ENCODE measurements at places on chromosomes 5 and 9. TPM values are rescaled to one million over a fixed set of nuclear protein-coding genes. Genes with fewer than 3 reads are reported as not detected.

- H3K4me1 ChIP-seq: no peaks in the 10 kb centered on the region
- H3K36me3 ChIP-seq: no peaks in the 10 kb centered on the region
- H3K27ac ChIP-seq: no peak overlapping the region
Observed at GRCh38 chr9:69633716-69634115, 38.5 kb downstream of the APBA1 start.

DNA sequence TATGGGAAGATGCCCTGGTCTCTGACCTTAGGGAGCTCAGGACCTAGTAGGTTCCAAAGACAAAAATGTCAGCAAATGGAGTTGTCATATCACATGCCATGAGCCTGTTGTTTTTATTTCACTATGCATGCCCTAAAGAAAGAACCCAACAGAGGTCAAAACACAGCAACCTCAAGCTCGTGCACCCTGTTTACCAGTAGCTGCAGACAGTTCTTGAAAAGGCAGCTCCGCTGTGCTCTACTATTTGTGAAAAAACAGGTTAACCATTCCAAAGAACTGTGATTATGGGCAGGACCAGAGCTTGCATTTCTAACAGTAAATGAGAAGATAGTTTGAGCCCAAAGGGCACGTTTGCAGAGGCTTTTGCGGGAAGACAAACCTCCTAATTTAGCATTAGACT is 22.8 kb downstream of the ITK start:
- peaks cover 88% of the 10 kb centered on the region for H3K4me1 ChIP-seq
- H3K27ac ChIP-seq: peak overlapping the region; percentile 68
- H3K27me3 ChIP-seq: no peaks in the 10 kb centered on the region
- peak overlapping the region; percentile 23 for H3K4me3 ChIP-seq
- H3K36me3 ChIP-seq: peaks cover 92% of the 10 kb centered on the region

DNA sequence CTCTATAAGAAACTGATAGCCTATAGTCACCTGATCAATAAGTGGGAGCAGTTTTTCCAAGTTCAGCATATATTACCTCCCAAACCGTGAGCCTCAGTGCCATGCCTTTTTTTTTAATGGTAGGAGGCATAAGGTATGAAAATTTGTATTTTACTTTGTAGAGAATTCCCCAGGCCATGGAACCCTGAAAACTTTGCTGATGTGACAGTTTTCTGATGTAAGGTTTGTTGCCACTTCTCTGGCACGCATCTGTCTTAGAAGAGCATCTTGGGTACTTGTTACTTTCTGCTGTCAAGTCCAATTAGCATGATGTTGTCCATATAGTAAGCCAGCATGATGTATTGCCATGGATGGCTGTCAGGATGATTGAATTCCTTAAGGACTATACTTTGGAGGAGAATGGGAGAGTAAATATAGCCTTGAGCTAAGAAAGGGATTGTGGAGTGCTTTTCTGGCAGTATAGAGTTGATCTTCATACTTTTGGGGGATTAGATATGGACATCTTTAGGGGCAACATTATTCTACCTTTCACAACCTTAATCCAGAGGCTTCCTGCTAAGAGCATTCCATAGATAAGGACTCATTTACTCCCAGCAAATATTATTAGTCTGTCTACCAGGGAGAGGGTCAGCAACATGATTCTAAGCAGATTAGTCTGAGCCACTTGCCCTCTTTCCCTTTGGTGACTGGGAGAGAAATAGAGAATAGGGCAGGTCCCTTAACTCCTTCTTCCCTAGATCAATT is 389.6 kb downstream of the YTHDC2 start:
- H3K4me1 ChIP-seq: no peaks in the 10 kb centered on the region
- no peak for DNase-seq
- no peaks in the 10 kb centered on the region for H3K27me3 ChIP-seq
- H3K36me3 ChIP-seq: no peaks in the 10 kb centered on the region
- no peak overlapping the region for H3K4me3 ChIP-seq

DNA sequence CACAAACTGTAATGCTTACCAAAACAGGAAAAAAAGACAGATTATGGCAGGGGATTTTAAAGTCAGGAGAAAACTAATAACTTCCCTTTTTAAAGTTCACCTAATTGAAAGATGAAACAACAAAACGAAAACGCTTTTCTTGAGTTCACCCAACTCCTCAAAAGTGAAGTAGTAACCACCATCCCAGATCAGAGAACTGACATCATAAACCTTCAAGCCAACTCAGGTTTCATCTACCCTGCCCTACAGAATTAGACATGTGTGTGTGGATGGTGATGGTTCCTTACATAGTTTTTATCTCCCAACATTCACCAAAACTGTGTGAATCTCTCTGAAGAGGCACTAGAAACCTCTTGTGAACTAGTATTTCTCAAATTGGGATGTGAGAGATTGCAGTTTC is 195.2 kb upstream of the PTGER4 start:
- H3K4me3 ChIP-seq: no peak overlapping the region
- no peaks in the 10 kb centered on the region for H3K27me3 ChIP-seq
- peaks cover 3% of the 10 kb centered on the region for H3K36me3 ChIP-seq
- peaks cover 78% of the 10 kb centered on the region for H3K4me1 ChIP-seq
- no peak for DNase-seq

SETX gene
- total RNA-seq: 58.0 TPM

GRIN1 gene
- not detected for total RNA-seq

SPAG8 gene
- total RNA-seq: 1.5 TPM

ANKRD31 gene
- total RNA-seq: 0.26 TPM
